Hematopoietic multipotent progenitor cell (in vitro differentiated cells): ENCODE measurements at places on chromosomes 16 and 17.

DNA sequence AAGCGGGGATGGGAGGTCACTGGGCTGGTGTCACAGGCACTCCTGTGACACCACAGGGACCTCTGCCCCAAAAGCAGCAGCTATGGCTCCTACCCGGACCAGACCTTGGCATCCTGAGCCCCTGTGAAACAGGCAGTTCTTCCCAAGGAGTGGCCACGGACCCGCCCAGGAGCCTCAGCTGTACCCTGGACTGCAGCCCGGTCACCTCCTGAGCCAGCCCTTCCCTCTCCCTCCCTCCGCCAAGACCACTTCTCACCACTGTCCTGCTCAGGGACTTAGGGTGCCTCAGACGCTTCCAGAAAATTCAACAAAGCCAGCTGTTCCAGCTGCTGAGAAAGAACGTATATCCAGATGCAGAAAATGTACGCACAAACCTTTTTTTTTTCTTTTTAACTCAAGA is 13.9 kb upstream of the NCBP3 start:
- no peak for DNase-seq

DNA sequence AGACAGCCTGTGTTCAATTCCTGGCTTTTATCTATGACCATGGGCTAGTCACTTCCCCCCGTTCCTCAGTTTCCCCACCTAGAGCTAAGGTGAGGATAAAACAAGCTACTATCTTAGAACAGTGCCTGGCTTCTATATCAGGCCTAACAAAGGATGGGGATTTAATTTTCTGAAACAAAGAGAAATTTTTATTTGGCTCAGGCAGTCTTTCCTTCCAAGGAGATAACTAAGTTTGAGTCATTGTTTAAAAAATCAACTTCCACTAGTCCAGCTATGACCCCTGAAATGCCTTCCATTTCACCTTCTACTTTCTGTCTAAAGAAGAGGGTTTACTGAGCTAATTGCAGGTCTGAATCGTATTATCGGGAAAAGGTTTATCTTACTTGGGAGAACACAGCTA is 99.0 kb downstream of the CMIP start:
- no peak for DNase-seq

DNA sequence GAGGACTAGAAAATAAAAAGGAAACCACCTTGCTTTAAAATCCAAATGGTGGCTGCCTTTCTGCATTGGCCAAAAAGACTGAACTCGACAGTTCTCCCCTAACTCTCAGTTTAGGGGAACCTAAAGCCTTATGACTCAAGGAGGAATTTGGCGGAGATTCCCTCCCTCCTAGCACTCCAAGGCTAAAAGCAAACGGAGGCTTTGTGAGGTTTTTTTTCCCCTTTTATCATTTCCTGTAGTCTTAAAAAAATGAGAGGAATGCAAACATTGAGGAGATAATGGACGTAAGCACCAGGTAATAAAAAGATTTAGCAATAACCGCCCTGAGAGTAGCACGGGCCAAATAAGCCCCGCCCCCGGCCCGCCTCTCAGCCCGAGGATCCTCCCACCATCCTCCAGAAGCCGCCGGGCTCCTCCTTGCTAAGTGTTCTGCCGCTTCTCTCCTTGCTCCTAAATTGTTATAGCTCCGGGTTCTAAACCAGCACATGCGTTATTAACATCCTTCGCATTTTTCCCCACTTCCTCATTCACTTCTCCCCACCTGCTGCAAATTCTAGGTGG is 5.8 kb upstream of the KIFC3 start:
- peak; percentile 63 for DNase-seq

DNA sequence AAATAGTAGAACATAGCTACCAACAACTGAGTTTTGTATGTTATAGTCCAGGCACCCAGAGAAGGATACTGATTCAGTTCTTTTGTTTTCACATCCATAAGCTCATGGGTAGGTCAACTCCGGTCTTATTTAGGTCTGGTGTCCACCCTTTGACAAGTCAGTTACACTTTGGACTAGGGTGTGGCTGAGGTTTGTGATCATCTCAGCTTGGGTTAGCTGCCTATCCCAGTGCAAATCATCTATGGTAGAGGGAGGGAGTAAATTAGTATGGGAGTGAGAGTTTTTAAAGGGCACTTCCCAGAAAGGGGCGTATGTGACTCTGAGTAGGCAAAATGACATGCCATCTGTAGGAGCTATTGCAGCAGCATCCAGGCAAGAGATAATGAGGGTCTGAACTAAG is 66.1 kb downstream of the TANC2 start:
- DNase-seq = no peak

GRCh38 chr16:56689171-56689570 is 6.9 kb downstream of the MT1X start:
- DNase-seq = no peak

DNA sequence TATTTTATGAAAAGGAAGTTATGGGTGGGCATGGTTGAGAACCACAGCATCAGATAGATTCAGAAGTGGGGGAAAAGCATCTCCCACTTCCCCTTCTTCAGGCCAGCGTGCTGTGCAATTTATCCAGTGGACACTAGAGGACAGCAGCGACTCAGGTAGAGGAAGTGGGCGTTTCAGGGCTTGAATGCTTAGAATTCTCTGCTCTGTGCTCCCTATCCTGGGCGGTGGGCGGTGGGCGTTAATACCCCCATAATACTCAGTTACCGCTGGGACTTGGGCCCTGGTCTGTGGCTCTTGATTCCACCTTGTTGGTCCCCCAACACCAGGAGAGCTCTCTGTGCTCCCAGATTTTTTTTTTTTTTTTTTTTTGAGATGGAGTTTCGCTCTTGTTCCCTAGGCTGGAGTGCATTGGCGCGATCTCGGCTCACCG is 3.7 kb upstream of the LYZL6 start:
- DNase-seq = no peak

DNA sequence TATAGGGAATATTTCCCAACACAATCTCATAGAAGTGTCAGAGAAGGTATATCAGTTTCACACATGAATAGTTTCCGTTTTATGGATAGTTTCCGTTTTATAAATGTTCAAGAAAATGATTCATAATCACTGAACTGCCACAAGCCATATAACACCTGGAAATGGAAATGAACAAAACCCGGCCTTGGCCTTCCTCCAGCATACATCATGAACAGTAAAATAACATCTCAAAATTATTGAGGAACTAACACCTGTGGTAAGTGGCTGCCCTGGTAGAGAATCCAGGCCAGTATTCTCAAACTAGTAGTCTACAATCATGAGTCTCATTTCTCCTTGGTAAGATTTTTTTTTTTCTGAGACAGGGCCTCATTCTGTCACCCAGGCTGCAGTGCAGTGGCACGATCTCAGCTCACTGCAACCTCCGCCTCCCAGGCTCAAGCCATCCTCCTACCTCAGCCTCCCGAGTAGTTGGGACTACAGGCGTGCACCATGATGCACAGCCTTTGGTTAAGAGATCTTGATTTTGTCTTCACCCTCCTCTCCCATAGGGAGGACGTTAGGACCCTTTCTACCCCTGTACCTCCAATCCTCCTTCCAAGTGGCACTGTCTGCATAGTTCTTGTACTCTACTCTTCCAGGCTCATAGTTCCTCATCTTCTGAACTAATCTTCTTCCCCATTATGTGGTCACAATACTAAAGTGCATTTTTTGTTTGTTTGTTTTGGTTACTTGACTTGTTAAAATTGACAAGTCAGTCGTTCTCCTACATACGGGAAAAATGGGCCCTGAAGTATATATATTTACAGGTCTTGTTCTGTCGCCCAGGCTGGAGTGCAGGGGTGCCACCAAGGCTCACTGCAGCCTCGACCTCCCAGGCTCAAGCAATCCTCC is 15.0 kb upstream of the RGS9 start:
- no peak for DNase-seq

DNA sequence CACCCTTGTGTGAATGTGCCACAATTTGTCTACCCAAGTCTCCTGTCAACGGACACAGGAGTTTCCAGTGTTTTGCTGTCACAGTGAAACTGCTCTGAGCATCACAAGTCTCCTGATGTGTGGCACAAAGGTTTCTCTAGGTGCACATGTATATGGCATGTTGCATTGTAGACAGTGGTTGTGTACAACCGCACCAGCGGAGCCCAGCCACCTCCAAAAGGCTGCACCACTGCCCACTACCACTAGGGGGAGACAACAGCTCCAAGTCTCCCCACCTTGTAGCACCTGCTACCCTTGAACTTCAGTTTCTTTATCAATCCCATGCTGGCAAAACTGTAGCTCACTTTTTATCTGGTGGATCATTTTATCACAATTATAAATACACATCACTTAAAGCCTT is 95.5 kb upstream of the ZNF469 start:
- DNase-seq = peak; percentile 6

DNA sequence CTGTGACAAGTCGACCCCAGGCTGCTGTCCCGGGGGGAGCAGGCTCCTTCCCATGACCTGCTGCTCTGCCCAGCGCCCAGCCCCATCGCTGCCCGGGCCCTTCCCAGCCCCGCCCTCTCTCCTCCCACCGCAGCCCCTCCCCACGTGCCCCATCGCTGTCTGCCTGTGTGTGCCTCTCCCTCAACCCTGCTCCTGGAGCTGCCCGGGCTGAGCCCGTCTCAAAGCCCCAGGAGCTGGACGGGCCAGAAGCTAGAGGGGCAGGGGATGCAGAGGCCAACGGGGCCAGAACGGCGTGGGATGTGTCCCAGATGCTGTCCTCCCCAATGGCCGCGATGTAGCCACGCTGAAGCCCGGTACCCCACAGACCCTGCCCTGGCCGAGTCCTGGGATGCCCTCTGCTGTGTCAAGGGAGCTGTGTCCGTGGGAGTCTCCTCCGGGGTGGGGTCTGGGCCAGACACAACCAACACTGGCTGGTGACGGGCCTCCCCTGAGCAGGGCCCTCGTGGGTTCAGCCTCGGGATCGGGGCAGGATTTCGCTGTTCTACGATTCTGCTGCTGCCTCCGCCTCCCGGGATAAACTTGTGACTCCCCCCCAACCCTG is 118.2 kb upstream of the ZNF750 start:
- DNase-seq = no peak

- DNase-seq = no peak
These were observed 489 bp downstream of the ZC3H18 start for GRCh38 chr16:88570691-88571092.

GRCh38 chr17:48634493-48635208 is 8.5 kb upstream of the HOXB9 start:
- DNase-seq = no peak

DNA sequence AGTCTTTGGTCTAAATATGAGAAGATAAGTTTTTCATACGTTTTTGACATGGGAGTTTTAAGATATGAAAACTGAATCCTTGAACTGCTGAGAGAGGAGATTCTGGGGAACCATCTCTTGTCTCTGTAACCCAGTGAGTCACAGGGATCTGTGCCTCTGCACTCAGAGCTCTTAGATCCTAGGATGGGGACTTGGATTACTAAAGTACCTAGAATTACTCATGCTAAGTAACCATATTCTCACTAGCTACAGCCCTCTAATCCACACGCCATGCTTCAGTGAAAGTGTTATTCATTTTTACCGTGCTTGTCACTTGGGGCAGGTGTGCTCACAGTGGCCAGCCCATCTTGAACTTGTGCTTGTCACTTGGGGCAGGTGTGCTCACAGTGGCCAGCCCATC is 2.0 kb downstream of the MRM3 start:
- no peak for DNase-seq

GRCh38 chr17:48198950-48199541 is 91.5 kb downstream of the SNX11 start:
- DNase-seq = no peak

GRCh38 chr16:89482817-89483205 is 7.5 kb downstream of the ANKRD11 start:
- DNase-seq = no peak

DNA sequence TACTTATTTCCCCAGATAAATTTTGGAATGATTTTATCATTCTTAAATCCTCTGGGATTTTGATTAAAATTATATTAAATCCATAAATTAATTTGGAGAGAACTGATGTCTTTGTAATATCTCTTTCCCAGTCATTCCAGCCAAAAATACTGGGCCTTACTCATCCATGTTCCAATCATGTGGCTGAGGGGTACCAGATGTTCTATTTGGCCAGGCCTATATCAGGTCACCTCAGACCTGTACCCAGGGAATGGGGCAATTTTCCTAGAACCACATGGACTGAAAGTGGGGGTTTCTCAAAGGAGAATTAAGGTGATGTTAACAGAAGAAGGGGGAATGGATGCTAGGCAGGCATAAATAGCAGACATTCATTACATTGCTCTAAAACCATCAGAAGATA is 7.5 kb downstream of the SNTB2 start:
- DNase-seq = no peak

DNA sequence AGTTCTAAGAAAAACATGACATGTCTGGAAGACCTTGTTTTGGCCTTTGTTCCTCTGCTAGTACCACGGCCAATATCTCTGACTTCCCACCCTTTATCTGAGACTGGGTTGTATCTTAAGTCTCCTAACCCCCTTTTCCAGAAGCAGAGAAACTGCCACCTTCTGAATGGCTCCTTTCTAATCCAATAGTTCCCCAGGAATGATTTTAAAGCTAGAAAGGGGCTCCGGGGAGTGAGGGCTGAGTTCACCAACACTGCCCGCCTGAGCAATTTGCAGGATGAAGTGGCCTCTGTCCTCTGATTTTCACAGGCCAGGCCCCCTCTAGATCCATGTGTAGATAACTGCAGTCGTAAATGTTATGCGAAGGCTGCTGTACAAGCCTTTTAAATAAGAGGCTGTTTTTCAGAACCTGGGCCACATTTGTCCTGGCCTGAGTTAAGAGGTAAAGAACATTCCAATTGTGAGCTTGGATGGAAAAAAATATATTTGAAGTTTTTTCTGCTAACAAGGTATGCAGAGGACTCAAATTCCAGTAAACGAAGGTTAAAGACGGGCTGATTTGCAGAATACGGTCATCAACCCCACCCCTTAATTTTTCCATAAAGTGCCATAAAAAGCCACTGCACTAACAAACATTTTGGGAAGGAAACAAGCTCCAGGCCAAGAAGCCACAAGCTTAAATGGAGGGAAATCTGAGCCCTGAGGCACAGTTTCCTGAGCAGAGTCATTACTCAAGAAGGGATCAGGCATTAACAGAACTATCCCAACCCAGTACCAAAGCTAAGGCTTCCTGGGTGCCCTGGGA is 117.0 kb upstream of the MAF start:
- DNase-seq = no peak

GRCh38 chr17:19401321-19402010 is 9.6 kb upstream of the RNF112 start:
- no peak for DNase-seq

DNA sequence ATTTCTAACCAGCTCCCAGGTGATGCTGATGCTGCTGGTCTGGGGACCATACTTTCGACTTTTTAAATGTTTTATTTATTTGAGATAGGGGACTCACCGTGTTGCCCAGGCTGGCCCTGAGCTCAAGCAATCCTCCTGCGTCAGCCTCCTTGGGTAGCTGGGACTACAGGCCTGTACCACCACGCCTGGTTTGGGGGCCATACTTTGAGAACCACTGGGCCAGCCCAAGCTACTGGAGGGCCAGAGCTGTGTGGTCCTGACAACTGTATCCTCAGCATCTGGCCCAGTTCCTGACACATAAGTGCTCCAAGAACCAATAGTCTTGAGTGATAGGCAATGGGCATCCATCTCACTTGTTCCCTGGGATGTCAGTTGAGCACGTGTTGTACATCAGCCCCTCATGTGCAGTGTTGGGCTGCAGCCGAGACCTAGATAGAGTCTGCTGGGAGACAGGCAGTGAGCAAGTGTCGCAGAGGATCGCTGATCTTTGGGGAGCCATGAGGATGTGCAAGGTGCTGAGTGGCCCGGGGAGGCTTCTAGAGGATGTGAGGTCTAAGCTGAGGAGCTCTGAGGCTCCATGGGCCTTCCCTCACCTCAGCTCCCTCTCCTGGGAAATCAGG is 1.6 kb downstream of the RMI2 start:
- DNase-seq = no peak
